ENCODE measurements at places on chromosomes 7 and 10. TPM values are rescaled to one million over a fixed set of nuclear protein-coding genes. Genes with fewer than 3 reads are reported as not detected.

Gene OR2A12
- total RNA-seq: not detected

Gene ZNF488
- 1.2 TPM for total RNA-seq

Gene EDRF1
- 32.8 TPM for total RNA-seq

Gene TSPAN33
- 0.82 TPM for total RNA-seq

DNA sequence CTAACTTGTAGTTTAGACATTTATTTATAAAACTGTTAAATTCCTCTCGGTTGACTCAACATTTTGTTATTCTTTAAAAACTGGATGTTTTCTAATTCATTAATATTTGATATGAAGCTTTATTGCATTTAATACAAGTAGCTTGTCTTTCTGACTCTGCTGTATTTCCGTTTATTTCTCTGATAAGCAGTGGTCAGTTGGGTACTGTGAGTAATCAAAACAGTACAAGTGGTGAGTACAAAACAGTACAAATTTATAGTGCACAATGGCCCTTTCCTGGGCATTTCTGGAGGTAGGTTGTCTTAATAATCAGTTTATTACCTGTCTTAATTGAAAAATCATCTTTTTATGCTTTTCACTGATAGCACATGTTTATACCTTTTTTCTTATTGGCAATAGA is 182.7 kb downstream of the CCSER2 start:
- peak overlapping the region; percentile 76 for H3K27ac ChIP-seq
- no peak for DNase-seq
- no peaks in the 10 kb centered on the region for H3K27me3 ChIP-seq
- peaks cover 49% of the 10 kb centered on the region for H3K4me1 ChIP-seq

GRCh38 chr7:19772841-19773760 is at the start of gene TMEM196:
TSS of gene TMEM196 (minus strand) at chr7:19773617. CDS start at chr7:19772696, 921 bp downstream.
- no peak within 1 kb of the TSS for H3K27ac ChIP-seq
- no peaks in the 10 kb centered on the region for H3K36me3 ChIP-seq
- no peak within 1 kb of the TSS for H3K4me3 ChIP-seq
- no peak for DNase-seq
- peaks cover 16% of the 10 kb centered on the region for H3K27me3 ChIP-seq

DNA sequence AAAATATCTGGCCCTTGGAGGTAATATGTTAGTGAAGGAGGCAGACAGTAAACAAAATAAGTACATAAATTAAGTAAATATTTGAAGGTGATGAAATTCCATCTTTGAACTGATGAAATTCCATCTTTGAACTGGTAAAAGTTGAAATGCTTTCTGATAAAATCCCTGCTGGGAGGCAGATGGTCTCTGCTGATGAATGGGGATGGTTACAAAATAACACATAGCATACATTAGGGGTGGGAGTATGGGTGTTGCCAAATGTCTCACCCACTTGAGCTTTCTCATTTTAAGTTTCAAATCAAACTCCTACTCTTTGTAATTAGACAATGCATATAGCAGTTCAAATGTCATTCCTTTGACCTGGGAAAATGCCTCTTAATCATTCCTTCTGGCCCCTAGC is 77.5 kb upstream of the SORCS3 start:
- H3K27me3 ChIP-seq: no peaks in the 10 kb centered on the region
- H3K27ac ChIP-seq: no peak overlapping the region
- no peaks in the 10 kb centered on the region for H3K4me1 ChIP-seq
- DNase-seq: no peak
- H3K4me3 ChIP-seq: no peak overlapping the region
- H3K36me3 ChIP-seq: no peaks in the 10 kb centered on the region

DNA sequence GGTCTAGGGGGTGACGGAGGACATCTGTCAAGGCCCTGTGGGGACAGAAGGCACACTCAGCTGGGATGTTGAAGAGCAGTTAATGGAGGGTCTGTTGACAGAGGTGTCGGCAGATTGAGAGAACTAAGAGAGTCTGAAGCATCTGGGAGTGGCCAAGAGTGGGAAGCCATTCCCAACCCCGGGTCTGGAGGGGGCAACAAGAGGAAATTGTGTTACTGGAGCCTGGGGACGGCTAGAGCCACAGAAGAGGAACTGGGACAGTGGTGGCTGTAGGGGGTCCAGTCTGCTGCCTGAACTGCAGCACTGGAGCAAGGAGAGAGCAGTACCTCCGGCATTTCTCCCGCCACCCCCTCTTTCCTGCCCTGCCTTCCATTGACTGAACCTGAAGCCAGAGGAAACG is 136.6 kb downstream of the CHN2 start:
- no peaks in the 10 kb centered on the region for H3K36me3 ChIP-seq
- no peak for DNase-seq
- H3K27me3 ChIP-seq: peaks cover 48% of the 10 kb centered on the region
